ENCODE measurements at places on chromosomes 16 and 17. TPM values are rescaled to one million over a fixed set of nuclear protein-coding genes. Genes with fewer than 3 reads are reported as not detected.

- DNase-seq = no peak
Measured at GRCh38 chr16:10067406-10067805, 114.8 kb downstream of the GRIN2A start.

GRCh38 chr17:41844971-41845370 is 7.3 kb downstream of the KLHL10 start:
- no peak for DNase-seq

The CDYL2 gene
- total RNA-seq = 34.3 TPM

DNA sequence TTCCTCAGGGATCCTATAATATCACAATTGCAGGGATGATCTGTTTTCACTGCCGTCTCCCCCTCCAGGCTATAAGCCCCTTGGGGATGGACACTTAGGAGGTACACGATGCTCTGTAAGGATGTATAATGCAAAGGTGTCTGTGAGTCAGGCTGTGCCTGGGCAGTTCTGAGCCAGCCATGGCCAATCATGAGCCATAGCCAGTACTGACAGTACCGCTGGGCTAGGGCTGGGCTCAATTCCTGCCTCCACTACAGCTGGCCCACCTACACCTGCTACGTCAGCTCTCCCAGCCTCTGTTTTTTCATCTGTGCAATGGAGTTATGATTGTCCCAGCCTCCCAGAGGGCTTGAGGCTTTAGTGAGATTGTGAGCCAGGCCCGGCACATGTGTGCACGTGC is 2.8 kb upstream of the WNT9B start:
- DNase-seq = no peak

The CDH13 gene
- 5.9 TPM for total RNA-seq

GRCh38 chr17:51091635-51092034 is 29.0 kb downstream of the SPAG9 start:
- no peak for DNase-seq

GRCh38 chr17:82527898-82528297 is 8.4 kb downstream of the FOXK2 start:
- no peak for DNase-seq

DNA sequence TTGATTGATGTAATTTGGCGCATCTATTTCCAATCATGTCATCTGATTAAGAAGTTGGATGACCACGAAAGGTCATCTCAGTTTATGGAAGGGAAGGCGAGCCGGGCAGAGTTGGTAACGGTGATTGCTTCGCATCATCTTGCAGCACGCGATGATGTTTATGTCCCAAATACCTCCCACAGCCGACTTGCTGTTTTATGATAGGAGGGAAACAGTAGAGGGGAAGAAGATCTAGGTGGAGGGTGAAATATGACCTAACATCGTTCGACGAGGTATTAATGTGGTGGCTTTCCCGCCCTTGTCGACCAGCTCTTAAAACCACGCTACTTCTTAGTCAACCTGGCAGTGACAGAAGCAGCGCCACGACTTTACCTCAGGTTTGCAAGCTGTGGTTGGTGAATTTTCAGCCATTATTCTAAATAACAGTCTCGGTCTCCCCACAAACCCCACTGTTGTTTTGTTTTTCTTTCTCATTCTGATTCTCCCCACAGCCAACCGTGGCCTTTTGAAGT is 805 bp upstream of the TANC2 start:
- no peak for DNase-seq

DNA sequence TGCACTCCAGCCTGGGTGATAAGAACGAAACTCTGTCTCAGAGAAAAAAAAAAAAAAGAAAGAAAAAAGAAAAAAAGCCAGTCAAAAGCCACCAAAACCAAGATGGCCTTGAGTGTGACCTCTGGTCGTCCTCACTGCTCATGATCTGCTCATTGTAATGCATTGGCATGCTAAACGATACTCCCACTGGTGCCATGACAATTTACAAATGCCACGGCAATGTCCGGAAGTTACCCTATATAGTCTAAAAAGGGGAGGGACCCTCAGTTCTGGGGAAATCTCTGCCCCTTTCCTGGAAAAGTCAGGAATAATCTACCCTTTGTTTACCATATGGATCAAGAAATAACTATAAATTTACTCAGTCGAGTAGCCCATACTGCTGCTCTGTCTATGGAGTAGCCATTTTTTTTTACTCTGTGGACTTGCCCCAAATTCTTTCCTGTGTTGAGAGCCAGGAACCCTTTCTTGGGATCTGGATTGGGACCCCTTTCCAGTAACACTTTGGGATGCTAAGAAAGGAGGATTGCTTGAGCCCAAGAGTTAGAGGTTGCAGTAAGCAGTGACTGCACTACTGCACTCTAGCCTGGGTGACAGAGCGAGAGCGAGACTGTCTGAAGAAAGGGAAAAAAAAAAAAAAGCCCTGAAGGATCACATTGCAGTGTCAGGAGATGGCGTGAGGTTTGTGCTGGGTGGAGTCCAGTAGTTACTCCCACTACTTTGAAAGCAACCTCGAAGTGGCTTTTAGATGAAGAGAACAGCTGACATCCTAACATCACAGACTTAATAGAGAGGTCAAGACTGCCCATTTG is 3.7 kb upstream of the TMEM231 start:
- DNase-seq = no peak

- DNase-seq = no peak
Measured at GRCh38 chr17:74767111-74767516, 9.0 kb downstream of the NAT9 start.

Data from ureter (tissue), 1 donor.